ENCODE measurements at places on chromosomes 12 and 14.

DNA sequence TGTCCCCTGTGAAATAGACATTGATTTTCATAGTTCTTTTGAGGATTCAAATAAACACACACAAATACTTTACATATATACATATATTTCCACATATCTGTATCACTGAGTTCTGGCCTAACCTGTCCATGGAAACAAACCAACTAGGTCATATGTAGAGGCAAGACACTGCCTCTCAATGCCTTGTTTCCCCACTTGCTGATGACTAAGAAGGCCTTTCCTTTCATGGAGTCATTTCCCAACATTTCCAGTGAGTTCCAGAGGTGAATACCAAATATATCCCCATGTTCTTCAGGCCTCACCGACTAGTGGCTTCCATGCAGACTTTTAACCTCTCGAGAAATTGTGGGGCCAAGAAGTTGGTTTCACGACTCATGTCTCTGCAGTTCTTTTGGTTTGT lies 120.8 kb downstream of the DNAI7 start:
- no peak for DNase-seq

DNA sequence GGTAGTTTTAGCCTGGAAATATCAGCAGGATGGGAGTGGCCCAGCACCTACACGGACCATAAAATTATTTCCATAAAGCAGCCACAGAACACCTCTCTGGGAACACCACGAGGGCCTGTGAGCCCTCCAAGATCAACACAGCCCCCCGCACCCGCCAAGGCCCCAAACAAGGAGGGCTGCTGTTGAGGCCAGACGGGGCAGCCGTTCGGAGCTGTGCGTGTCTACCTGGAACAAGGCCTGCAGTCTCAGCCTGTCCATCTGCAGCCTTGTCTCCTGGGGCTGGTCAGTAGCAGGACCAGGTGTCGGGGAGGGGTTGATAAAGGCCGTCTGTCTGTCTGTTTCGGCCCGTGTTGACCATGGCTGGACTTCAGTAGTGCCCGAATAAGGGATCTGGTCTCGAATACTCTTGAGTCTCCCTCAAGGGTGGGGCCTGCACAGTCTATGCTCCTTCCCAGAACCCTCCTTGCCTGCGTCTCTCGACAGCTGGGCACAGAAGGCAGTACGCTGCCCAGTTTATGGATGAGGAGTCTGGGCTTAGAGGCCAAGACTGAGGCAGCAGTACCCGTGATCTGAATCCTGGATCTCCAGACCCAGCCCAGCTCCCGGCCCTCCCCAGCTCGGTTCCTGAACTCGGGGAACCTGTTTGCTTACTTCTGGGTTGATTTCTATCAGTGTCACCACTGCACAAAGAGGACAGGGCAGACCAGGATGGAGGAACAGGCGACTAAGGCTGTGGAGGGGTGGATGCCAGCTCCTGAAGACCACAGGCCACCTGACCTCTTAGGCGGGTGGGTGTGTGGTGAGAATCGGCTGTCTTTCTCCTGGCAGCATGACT lies 23.1 kb upstream of the DLK1 start:
- DNase-seq = no peak

- DNase-seq = no peak
These were observed 18.9 kb downstream of the BICD1 start for GRCh38 chr12:32125455-32126084.

DNA sequence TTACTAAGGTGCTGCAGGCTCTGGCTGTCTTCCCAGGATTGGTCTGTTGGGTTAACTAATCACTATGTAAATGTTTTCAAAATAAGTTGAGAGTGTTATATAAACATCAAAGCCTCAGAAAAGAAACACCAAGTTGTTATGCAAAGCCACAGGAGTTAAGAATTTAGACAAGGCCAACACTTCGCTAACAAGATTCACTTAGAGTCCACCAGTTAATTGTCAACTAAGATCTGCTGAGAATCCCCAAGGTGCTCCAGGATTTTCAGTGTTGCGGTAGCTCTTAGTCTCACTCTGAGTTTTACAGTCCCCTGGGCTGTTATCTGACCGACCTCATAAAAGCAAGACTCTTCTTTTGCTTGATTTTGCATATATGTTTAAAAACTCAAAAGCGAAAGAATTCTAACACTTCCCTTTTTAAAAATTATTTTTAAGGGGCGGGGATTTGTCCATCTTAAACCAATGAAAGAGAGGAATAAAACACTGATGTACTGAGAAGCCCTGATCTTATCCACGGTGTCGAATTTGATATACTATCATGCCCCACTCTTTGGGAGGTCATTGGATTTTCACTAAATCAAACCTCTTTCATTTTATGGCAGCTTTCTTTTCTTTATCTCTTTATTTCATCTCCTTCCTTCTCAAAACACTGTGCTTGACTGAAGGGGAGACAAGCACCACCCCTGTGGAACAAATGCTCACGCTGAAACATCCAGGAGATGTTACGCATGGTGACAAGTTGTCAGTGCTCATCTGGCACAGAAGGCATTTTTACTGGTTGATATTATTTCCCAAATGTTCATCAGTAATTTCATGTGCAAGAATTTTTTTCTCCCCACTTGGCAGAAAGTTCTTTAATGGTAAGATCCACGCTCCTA lies 7.0 kb downstream of the NIN start:
- DNase-seq = no peak

DNA sequence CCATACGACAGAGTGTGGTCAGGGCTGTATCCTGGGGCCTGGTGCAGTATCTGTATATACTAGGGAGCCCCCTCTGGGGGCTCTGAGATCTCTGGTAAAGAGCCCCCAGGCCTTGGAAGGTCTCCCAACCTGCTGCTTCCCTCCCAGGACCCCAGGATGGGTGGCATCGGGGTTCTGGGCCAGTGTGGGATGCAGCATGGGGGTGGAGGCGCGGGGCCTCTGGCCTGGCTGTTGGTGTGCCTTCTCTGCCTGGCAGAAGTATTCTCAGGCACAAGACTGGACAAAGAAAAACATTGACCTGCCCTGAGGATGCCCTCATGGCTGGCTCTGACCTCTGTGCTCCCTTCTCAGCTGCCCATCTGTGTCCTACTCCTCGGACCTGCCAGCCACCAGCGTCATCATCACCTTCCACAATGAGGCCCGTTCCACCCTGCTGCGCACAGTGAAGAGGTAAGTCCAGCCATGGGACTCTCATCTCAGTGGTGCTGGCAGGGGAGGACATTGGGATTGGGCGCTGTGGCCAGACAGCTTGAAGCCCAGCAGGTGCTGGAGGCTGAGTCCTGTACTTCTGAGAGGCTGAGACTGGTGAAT lies 64.5 kb downstream of the GALNT16 start:
- no peak for DNase-seq

DNA sequence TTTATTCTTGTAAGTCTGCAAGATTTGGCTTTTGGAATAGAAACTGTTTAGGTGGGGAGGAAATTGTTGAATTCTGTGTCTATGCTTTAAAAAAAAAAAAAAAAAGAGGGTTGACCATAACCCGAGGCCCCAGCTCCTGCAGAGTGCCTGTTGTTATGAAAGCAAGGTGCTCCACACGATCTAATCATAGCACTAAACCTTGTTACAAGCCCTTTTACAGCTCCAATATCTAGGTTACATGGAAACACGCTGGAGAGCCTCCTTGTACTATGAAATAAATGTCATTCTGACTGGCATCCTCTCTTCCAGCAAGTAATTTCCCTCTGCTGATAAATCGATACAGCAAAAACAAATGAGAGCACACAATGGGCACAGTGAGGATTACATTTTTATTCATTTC lies 303.1 kb upstream of the SOX5 start:
- no peak for DNase-seq

- no peak for DNase-seq
These were observed 2.2 kb downstream of the ENDOU start for GRCh38 chr12:47722941-47723631.

- no peak for DNase-seq
These were observed 7.5 kb downstream of the APPL2 start for GRCh38 chr12:105228494-105228893.

GRCh38 chr12:23611320-23611719 lies 338.1 kb downstream of the SOX5 start:
- no peak for DNase-seq

- no peak for DNase-seq
These were observed 42.5 kb downstream of the TPH2 start for GRCh38 chr12:71981149-71981548.

GRCh38 chr12:116924558-116925453 lies 14.1 kb downstream of the FBXW8 start:
- no peak for DNase-seq

DNA sequence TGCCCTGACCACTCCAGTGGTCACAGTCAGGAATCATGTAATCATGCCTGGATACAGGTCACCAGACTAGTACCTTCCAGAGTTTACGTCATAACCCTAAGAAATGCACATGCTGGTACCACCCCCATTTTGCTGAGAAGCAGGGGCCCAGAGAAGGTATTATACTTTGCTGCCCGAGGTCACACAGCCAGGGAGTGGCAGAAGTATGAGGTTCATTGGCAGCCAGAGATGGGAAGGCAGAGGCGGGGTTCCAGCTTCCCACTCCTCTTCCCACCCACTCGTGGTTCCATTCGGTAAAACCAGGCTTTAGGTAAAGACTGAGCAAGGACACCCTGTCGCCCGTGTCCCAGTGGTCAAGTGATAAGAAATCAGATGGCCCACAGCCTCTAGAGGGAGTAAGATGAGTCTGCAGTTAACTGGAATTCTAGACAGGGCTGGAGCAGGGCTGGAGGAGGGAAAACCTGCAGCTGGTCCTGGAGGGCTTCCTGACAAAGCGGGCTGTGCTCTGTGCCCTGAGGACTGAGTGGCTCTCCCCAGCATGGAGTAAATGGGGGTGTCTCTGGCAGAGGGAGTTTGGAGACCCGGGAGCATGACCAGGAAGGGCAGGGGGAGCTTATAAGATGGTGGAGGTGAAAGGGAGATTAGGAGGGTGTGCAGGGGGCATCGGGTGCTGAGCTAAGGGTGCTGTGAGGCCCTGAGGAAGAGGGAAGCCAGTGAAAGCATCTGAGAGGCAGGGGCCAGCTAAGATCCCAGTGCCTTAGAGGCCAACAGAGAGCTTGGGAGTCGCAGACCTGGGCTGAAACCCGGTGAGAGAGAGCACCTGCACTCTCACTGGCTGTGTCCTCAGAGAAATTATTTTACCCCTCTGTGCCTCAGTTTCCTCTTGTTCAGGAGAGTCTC lies 5.7 kb downstream of the FAM222A start:
- DNase-seq = no peak

- DNase-seq = no peak
These were observed 565 bp downstream of the SPRYD3 start for GRCh38 chr12:53078425-53079225.

Measured in GM12891 (cell line).